ENCODE measurements at places on chromosomes 3 and 15. TPM values are rescaled to one million over a fixed set of nuclear protein-coding genes. Genes with fewer than 3 reads are reported as not detected.

DNA sequence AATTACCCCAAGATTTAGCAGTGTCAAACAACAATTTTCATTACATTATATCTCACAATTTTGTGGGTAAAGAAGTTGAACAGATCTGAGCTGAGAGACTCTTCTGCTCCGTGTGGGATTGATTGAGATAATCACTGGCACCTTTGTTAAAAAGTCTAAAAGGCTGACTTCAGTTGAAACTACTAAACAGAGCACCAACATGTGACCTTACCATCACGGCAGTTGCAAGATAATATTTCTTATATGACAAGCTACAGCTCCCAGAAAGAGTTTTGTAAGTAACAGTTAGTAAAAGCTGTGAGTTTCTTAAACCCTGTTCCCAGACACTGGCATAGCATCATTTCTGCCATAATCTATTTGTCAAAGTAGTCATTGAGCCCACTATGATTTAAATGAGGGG is 25.0 kb downstream of the CGGBP1 start:
- no peak overlapping the region for H3K27ac ChIP-seq
- H3K4me3 ChIP-seq, result no peak overlapping the region
- DNase-seq, result no peak
- H3K27me3 ChIP-seq, result no peaks in the 10 kb centered on the region
- no peaks in the 10 kb centered on the region for H3K36me3 ChIP-seq

DNA sequence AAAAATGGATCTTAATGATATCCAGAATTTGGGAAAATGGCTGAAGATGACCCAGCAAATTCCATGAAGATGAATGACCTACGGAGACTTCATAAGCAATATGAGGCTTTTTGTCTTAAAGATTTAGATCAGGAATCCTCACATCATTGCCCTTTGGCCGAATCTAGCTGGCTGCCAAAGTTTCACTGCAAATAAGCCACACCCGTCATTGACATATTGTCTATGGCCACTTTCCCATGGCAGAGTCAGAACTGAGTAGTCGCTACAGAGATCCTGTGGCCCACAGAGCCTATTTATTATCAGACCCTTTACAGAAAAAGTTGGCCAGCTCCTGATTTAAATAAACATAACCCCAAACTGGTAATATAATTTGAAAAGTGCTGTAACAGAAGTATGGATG is 307.4 kb upstream of the RARB start:
- H3K27me3 ChIP-seq, result no peaks in the 10 kb centered on the region
- H3K4me1 ChIP-seq, result no peaks in the 10 kb centered on the region
- DNase-seq, result no peak
- no peaks in the 10 kb centered on the region for H3K36me3 ChIP-seq
- H3K4me3 ChIP-seq, result no peak overlapping the region
- H3K27ac ChIP-seq, result no peak overlapping the region

DNA sequence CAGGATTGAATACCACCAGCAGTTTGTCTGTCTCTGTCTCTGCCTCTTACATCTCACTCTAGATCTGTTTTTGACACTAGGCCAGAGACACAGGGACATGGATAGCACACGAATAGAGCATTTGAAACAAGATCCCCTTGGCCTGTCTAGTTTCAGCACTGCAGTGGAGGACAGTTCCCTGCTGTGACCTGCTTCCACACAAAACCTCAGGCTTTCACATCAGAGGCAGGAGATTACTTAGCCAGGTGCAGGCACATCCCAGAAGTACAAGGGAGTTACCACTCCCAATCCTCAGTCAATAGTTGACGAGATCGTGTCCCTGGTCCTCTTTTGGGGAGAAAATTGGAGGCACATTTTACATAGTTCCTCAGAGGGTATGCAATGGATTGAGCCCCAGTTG is 34.0 kb upstream of the CCK start:
- DNase-seq, result no peak
- H3K36me3 ChIP-seq, result no peaks in the 10 kb centered on the region
- H3K27me3 ChIP-seq, result no peaks in the 10 kb centered on the region
- no peak overlapping the region for H3K4me3 ChIP-seq
- no peak overlapping the region for H3K27ac ChIP-seq

- no peaks in the 10 kb centered on the region for H3K27me3 ChIP-seq
- no peak overlapping the region for H3K4me3 ChIP-seq
- no peaks in the 10 kb centered on the region for H3K36me3 ChIP-seq
- peaks cover 37% of the 10 kb centered on the region for H3K4me1 ChIP-seq
Observed at GRCh38 chr3:48507256-48508061, 3.5 kb upstream of the SHISA5 start.

Gene MESP2
- not detected for total RNA-seq

DNA sequence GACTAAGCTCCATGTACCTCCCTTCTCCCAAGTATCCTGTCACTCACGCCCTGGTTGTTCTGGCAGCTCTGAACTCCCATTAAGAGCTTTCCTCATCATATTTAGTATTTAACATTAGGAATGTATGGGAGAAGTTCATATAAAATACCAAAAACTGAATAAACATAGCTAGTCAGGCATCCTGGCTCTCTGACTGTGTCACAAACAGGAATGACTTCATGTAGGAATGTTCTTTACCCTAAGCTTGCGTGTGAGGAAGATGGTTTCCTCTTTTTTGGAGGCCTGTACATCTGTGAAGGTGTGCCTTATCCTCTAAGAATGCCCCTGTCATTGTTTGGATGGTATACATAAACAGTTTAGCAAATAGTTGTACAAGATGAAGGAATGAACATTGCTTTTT is 38.6 kb downstream of the SEMA6D start:
- H3K27ac ChIP-seq, result no peak overlapping the region
- H3K4me1 ChIP-seq, result no peaks in the 10 kb centered on the region
- H3K36me3 ChIP-seq, result no peaks in the 10 kb centered on the region
- H3K4me3 ChIP-seq, result no peak overlapping the region
- H3K27me3 ChIP-seq, result no peaks in the 10 kb centered on the region

Measured in thoracic aorta (tissue), 2 donors.